ENCODE measurements at places on chromosomes 3 and 15. TPM values are rescaled to one million over a fixed set of nuclear protein-coding genes. Genes with fewer than 3 reads are reported as not detected.

- H3K27me3 ChIP-seq = no peaks in the 10 kb centered on the region
- DNase-seq = no peak
Measured at GRCh38 chr3:99863588-99863987, 45.9 kb downstream of the CMSS1 start.

GRCh38 chr3:42685891-42686820 is 819 bp downstream of the KLHL40 start:
- no peak overlapping the region for H3K4me3 ChIP-seq
- H3K27me3 ChIP-seq = no peaks in the 10 kb centered on the region
- no peaks in the 10 kb centered on the region for H3K4me1 ChIP-seq
- H3K27ac ChIP-seq = no peak overlapping the region
- DNase-seq = no peak

GRCh38 chr3:70970171-70970570 is 613.4 kb downstream of the FOXP1 start:
- H3K4me1 ChIP-seq = no peaks in the 10 kb centered on the region
- no peaks in the 10 kb centered on the region for H3K27me3 ChIP-seq
- no peak for DNase-seq
- no peak overlapping the region for H3K27ac ChIP-seq
- no peak overlapping the region for H3K4me3 ChIP-seq

GRCh38 chr15:75738014-75738646 is 25.5 kb upstream of the CSPG4 start:
- no peaks in the 10 kb centered on the region for H3K36me3 ChIP-seq
- no peaks in the 10 kb centered on the region for H3K4me1 ChIP-seq

GRCh38 chr3:147620906-147621305 is 211.7 kb downstream of the ZIC1 start:
- no peaks in the 10 kb centered on the region for H3K4me1 ChIP-seq
- no peak overlapping the region for H3K27ac ChIP-seq
- DNase-seq = no peak
- no peak overlapping the region for H3K4me3 ChIP-seq

DNA sequence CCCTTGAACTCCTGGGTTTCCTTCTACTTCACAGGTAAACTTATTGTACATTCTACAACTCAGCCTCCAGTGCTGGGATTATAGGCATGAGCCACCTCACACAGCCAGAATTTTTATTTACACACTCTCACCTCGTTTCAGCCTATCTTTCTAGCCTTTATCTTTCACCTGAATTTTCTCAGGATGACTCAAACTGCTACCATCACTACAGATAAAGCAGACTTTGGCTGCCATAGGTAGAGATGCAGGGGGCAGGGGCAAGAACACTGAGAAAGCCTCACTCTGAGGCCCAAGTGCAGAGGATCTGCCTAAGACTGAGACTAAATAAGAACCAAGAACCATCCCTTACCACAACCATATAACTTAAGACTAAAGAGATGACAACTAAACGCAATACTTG is 59.0 kb downstream of the ETFA start:
- no peak overlapping the region for H3K27ac ChIP-seq
- no peak for DNase-seq
- no peaks in the 10 kb centered on the region for H3K4me1 ChIP-seq
- H3K27me3 ChIP-seq = no peaks in the 10 kb centered on the region
- no peaks in the 10 kb centered on the region for H3K36me3 ChIP-seq

GRCh38 chr3:84573962-84574361 is 384.8 kb upstream of the CADM2 start:
- no peak for DNase-seq
- no peak overlapping the region for H3K27ac ChIP-seq
- no peaks in the 10 kb centered on the region for H3K27me3 ChIP-seq
- H3K4me1 ChIP-seq = no peaks in the 10 kb centered on the region
- no peaks in the 10 kb centered on the region for H3K36me3 ChIP-seq

GRCh38 chr15:69951256-69951897 is 146.3 kb downstream of the TLE3 start:
- H3K27ac ChIP-seq = no peak overlapping the region
- H3K4me3 ChIP-seq = no peak overlapping the region
- no peaks in the 10 kb centered on the region for H3K27me3 ChIP-seq
- no peaks in the 10 kb centered on the region for H3K4me1 ChIP-seq
- no peak for DNase-seq

DNA sequence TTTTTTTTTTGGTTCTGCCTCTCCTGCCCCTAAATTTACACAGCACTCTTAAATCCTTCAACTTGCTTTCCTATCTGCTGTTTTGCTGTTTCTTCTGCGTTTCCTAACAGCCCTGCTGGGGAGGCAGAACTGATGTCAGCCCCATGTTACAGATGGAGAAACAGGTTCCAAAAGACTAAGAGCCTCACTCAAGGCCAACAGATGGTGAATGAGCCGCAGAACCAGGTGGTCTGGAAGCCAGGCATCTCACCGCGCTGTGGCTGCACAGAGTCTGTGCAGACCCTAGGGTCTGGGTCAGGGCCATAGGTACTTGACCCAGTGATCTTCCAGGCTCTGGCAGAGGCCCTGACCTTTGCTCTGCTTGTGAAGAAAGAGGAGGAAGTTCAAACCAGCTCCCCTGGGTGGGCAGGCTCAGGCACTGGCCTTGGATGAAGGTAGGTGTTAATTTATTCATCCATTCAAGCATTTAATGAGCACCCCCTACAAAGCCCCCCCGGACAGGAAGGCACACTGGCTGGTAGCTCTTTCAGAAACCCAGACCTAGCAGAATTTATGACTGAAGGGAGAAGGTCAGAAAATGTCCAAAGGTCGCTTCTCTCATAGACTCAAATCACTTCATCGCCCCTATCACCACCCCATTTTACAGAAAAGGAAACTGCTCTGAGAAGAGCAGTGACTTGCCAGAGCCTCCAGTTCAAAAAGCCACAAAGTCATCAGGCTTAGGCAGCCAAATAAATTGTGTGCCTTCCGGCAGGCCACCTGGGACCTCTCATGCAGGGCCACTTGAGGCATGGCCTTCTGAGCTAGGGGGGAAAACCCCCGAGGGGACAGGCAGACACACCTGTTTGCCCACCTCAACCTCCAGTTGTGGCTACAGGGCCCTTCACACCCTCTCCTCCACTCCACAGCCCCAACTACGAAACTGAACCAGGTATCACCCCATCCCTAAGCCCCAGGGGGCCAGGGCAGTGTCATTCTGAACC is 2.7 kb downstream of the CHDH start:
- no peak overlapping the region for H3K4me3 ChIP-seq
- no peaks in the 10 kb centered on the region for H3K36me3 ChIP-seq
- H3K27ac ChIP-seq = peak overlapping the region; percentile 92
- peak; percentile 56 for DNase-seq
- H3K4me1 ChIP-seq = peaks cover 8% of the 10 kb centered on the region

GRCh38 chr3:112654492-112654891 is 13.5 kb upstream of the CCDC80 start:
- no peaks in the 10 kb centered on the region for H3K4me1 ChIP-seq
- no peak for DNase-seq
- H3K27me3 ChIP-seq = no peaks in the 10 kb centered on the region

GRCh38 chr3:36514171-36514570 is 133.9 kb downstream of the STAC start:
- DNase-seq = no peak
- no peaks in the 10 kb centered on the region for H3K27me3 ChIP-seq
- no peak overlapping the region for H3K4me3 ChIP-seq
- H3K27ac ChIP-seq = no peak overlapping the region
- no peaks in the 10 kb centered on the region for H3K4me1 ChIP-seq

GRCh38 chr15:91099616-91099994 is 452 bp upstream of the SV2B start:
- peaks cover 9% of the 10 kb centered on the region for H3K4me1 ChIP-seq
- peaks cover 40% of the 10 kb centered on the region for H3K27me3 ChIP-seq
- DNase-seq = no peak
- peak overlapping the region; percentile 28 for H3K4me3 ChIP-seq

FBXO22 gene
- 40.1 TPM for total RNA-seq

KLHL6 gene
- total RNA-seq = 2.0 TPM
